Brain pericyte (primary cell): ENCODE measurements at places on chromosomes 11 and 22.

GRCh38 chr11:86183694-86184093 is 60.9 kb upstream of the EED start:
- no peak for DNase-seq

GRCh38 chr11:104163100-104164027 is 583 bp downstream of the PDGFD start:
- no peak for DNase-seq

- DNase-seq: no peak
These were observed 21.7 kb downstream of the SLC25A17 start for GRCh38 chr22:40797427-40797826.

- DNase-seq: no peak
These were observed 52.0 kb downstream of the CASP12 start for GRCh38 chr11:104846216-104846615.

DNA sequence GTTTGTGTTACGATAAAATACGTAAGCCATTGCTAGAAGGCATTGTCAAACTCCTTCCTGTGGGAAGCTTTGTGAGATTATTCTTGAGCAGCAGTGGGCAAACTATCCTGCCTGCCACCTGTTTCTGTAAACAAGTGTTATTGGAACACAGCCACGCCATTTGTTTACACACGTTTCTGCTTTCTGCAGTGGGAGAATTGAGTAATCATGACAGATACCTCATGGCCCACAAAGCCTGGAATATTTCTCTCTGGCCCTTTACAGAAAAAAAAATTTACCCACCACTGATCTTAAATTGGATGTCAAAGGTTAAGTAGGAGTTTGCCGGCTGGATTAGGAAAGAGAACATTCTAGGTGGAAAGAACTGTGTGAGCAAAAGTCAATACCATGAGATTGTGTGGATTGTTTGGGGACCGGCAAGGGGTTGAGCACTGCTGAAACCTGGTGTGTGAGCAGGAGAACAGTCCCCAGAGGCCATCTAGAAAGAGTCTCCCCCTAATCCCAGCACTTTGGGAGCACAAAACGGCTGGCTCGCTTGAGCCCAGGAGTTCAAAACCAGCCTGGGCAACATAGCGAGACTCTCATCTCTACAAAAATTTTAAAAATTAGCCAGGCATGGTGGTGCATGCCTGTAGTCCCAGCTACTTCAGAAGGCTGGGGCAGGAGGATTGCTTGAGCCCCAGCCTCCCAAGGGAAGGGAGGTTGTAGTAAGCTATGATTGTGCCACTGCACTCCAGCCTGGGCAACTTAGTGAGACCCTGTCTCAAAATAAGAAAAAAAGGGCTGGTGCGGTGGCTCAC is 6.0 kb upstream of the PLA2G6 start:
- DNase-seq: no peak
